ENCODE measurements at places on chromosomes 16 and 17.

GRCh38 chr16:20323591-20324117, 3.7 kb downstream of the GP2 start:
- DNase-seq = no peak

DNA sequence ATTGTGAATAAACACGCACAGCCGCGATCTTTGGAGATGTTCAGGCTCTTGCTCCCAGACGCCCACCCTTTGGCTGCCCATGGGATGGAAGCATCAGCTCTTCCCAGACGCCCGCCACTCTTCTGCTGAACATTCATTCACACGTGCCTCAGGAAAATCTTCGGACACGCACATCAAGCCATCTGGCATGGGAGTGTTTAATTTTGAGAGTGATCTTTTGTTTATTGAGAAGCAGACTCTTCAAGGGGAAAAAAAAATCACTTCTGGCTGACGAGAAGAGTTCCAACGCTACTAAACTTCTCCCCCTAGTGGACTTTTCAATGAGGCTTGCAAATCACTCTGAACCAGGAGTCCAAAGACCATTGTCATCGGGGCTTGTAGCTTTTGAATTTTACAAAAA, 62.0 kb upstream of the NUDT7 start:
- peak; percentile 2 for DNase-seq

GRCh38 chr17:74190154-74190553, 13.3 kb upstream of the RPL38 start:
- DNase-seq = no peak

GRCh38 chr17:54982399-54982798, 13.8 kb downstream of the STXBP4 start:
- no peak for DNase-seq

DNA sequence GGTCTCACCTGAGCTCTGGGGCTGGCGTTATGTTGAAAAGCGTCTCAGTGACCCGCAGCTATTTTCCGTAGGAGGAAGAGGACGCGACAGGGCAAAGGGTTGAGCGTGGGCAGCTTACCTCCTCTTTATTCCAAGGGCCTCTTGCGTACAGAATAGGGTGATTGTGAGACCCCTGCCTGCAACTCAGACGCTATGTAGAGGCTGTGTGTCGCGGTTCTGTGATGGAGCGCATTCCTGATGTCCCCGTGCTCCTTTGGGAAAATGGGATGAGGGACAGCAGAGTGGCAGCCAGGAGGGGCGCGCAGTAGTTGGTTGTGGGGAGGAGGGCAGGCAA, 531 bp upstream of the CDH8 start:
- no peak for DNase-seq

DNA sequence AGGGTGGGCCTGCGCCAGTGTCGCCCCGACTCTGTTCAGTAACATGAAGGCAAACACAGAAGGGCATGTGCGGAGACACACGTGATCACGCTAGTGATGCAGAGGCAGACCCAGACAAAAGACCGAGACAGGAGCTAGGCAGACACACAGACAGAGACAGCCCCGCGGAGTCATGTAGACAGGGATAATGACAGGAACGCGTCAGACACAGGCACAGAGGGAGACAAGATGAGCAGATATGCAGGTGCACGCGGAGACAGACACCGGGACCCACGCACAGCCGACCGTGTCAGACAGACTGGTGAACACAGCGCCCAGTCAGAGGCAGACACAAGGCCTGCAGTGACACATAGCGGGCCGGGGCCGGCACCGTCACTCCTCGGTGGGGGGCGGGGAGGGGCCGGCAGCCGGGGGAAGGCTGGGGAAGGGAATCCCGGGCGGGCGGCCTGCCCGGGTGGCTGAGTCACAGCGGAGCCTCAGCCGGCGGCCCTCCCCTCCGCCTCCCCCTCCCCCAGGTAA, 7.4 kb downstream of the KDM6B start:
- no peak for DNase-seq

GRCh38 chr17:80618304-80618703, 73.7 kb downstream of the RPTOR start:
- no peak for DNase-seq

- DNase-seq = no peak
Measured at GRCh38 chr16:77786186-77786847, 2.0 kb upstream of the VAT1L start.

DNA sequence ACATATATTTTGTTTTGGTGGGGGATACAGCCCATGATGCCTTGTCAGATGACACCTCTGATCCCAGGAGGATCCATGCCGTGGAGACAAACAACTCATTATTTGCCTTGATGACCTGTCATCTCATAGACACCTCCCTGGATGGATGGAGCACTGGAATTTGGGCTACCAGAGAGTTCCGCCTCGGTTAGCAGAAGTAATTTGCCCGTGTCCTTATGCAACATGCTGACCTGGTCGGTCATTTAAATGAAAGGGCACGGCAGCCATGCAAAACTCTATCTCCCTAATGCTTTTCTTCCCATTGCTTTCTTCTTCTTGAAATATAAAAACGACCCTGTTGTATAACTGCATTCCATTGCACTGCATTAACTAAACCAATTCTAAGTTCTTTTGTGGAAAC, 145.3 kb downstream of the GRIN2A start:
- no peak for DNase-seq

DNA sequence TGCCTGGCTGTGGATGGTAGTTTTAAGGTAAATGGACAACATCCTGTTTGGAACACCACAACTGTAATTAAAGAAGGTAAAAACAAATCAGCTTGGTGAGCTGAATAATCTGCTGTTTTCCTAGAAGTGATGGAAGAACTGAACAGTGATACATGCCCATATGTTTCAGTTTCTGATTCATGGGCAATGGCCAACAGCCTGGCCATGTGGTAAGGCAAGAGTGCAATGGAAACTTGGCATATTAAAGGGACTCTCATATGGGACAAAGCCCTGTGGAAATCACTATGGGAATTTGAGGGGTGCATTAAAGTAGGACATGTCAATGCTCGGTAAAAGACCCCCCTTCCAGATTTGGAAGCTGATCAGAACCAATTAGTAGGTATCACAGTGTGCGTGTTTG, 37.8 kb downstream of the IKZF3 start:
- DNase-seq = no peak

GRCh38 chr17:62616993-62617893, 10.2 kb upstream of the MRC2 start:
- DNase-seq = no peak

DNA sequence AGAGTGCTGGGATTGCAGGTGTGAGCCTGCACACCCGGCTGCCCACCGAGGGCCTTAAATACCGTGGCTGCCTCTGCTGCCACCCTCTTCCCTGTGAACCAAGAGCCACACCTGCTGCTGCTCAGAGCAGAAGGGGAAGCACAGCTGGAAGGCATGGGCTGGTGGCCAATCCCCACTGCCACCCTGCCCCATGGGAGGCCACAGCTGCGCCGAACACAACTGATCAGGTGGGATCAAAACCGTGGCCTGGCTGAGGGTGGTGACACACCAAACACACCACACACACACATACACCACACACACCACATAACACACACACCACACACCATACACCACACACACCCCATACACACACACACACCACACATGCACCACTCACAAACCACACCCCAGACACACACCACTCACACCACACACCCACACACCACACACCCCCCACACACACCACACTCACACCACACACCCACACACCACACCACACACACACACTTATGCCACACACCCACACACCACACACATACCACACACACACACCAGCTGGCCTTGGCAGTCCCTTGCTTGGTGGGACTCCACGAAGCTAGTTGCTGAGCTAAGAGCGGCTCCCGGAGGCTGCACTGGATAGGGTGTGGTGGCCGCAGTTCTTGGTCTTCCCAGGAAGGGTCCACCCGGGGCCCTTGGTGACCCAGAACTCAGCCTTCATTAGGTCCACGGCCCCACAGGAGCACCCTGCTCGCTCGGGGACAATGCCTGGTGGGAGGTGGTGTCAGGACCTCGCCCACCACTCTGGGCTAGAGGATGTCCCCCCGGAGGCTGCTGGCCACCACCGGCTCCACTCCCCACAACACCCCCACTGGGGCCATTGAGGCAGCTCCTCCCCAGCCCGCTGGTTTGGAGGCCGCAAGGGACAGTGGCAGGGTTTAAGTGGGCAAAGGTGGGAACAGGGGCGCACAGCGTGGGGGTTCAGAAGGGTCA, 14.9 kb downstream of the CEP131 start:
- DNase-seq = no peak

Measured in NCI-H1417 treated with DMSO at 0.1 percent for 48 hours (cell line).